ENCODE measurements at places on chromosomes 13 and 19.

DNA sequence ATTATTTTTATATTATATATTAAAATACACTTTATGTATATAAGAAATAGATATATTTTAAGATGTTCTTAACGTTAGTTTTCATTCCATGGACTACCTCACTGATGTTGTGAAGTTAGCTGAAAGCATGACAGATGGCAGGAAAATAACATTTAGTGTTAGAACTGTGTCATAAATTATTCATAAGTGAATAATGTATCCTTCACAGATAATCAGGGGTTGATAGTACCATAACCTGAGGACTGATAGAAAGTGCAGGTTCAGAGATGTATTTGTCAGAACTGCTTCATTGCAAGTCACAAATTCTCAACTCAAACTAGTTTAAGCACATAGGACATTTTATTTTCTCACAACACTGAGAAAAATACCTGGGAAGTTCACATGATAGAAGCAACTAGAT, 14.6 kb upstream of the DIAPH3 start:
- DNase-seq, result no peak

DNA sequence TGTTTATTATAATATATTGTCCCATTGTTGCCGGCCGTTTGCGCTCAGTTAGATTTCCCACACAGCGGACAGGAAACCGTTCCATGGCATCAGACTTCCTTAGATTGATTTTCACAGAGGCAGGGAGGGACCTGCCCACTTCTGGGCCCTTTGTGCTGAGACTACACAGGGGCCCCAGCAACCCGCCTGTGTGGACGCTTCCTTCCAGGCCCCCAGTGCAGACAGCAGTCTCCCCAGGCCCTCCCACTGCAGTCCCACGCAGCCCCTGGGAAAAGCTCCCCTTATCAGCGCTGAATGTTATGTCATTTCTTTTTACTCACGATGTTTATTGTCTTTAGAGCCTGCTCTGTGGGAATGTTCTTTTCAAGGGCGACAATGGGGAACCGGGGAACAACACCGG, 351.7 kb upstream of the ARGLU1 start:
- DNase-seq, result no peak

- no peak for DNase-seq
Measured at GRCh38 chr13:113187263-113187669, 21.2 kb downstream of the PCID2 start.

- DNase-seq, result no peak
Measured at GRCh38 chr13:113768018-113768905, 9.2 kb downstream of the TMEM255B start.

DNA sequence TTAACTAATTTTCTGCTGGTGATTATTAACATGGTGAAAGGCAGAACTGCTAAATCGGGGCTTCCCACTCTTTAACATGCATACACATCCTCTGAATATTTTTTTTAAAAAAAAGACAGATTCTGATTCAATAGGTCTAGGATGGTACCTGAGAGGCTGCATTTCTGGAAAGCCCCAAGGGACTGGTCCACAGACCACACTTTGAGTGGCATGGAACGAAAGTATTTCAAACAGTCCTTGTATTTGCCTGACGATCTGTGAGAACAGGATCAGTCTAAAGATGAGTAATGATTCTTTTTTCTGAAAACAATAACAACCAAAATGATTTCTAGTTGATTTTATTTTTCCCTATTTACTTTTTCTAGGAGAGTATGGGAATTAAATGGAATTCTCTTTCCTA, 16.7 kb upstream of the SPART start:
- DNase-seq, result no peak
